ENCODE measurements at places on chromosomes 7 and 10.

GRCh38 chr7:55063633-55064032 is 44.8 kb downstream of the EGFR start:
- no peak for DNase-seq

- no peak for DNase-seq
These were observed 78.9 kb downstream of the ZRANB1 start for GRCh38 chr10:125020871-125021270.

DNA sequence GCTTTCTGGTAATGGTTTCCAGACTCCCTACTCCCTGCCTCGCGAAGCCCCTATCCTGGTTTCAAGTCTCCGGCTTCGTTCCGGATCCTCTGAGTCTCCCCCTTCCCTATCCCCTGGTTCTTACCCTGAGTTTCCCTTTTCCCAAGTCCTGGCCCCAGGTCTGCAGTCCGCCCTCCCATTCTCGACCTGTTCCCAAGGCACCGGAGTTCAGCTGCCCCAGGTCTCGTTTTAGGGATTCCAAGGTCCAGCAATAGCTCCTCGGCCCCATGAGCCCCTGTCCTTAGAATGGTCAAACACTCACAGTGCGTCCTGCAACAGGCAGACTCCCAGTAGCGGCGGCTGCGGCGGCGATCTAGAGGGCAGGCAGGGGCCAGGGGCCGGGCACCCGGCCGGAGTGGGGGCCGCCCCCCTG is 274 bp downstream of the PITX3 start:
- DNase-seq: no peak

DNA sequence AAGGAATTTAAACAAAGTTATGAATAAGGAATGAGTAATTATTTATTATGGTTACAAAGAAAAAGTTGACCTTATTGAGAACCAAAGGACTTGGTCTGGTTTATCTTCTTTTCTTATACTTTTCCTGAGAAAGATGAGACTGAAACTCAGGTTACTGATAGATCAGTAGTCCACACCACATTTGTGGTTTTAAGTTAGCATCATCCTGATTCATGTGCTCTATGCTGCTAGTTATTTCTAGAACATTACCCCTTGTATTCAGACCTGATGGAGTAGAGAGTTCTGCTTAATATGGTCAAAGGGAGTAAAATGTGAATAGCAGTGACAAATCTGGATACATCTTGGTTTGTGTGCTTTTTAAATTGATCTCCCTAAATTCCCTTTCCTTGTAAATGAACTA is 63.8 kb downstream of the FOXP2 start:
- no peak for DNase-seq

DNA sequence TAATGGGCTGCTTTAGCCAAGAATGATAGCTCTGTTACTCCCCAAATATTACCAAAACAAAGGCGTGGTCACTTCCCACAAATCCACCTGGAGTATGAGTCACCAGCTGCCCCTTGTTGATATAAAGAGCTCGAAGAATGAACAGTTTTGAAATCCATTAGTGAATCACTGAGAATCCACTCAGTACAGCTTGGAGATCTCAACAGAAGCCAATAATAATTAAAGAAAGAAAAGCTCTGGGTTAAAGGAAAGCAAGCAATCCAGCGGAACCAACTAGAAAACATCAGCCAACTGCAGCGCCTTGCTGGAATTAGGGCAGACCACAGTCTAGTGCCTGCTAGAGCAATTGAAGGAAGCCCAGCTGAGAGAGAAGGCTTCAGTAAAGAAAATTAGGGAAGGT is 576.0 kb upstream of the C7orf33 start:
- no peak for DNase-seq

GRCh38 chr7:82036146-82036886 is 266.5 kb upstream of the HGF start:
- DNase-seq: no peak

GRCh38 chr10:112095731-112096130 is 87.8 kb downstream of the GPAM start:
- no peak for DNase-seq
